CD8-positive, alpha-beta memory T cell (primary cell): ENCODE measurements at places on chromosomes 3 and 15. TPM values are rescaled to one million over a fixed set of nuclear protein-coding genes. Genes with fewer than 3 reads are reported as not detected.
A peak's percentile ranks its signal among the peaks of the same experiment; 100 is the strongest.

DNA sequence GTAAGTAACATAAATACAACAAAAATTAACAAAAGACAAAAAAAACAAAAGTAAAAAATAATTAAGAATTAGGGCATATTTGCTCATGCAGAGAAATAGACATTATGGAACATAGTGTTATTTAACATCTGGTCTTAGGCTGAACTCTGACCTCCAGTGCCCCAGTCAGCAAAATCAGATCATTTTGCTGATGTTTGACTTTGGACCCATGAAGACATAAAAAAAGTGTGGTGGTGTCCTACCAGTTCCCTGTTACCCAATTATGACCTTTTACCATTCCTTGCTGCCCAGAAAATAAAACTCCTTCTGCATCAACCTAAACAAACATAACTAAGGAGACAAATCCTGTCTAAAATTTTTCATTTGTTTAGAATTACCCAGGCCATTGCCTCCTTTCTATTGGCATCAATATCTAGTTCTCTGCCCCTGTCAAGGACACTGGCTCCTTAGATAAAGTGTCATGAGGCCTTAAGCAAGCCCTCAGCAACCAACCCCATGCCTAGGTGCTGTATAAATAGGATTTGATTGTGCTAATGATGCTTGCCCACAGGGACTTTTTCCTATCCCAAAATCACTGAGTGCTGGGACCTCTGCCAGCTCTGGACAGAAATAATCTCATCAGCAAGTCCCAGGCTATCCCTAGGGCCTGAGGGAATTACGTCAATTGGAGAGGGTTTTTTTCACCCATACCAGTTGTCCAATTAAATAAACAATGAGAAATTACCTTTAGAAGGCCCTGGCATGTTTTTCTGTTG, 334.5 kb upstream of the UMPS start:
- H3K27me3 ChIP-seq, result no peaks in the 10 kb centered on the region
- DNase-seq, result no peak
- no peak overlapping the region for H3K4me3 ChIP-seq
- H3K36me3 ChIP-seq, result no peaks in the 10 kb centered on the region
- no peaks in the 10 kb centered on the region for H3K4me1 ChIP-seq
- H3K27ac ChIP-seq, result no peak overlapping the region

- H3K27ac ChIP-seq, result no peak overlapping the region
- H3K36me3 ChIP-seq, result no peaks in the 10 kb centered on the region
- no peaks in the 10 kb centered on the region for H3K4me1 ChIP-seq
These were observed 69.6 kb downstream of the ASB7 start for GRCh38 chr15:100671858-100672543.

MEX3B gene
- 0.60 TPM for total RNA-seq

C2CD4A gene
- total RNA-seq, result 0.13 TPM

SPTBN5 gene
- 0.31 TPM for total RNA-seq

- H3K36me3 ChIP-seq, result no peaks in the 10 kb centered on the region
- no peak for DNase-seq
- H3K27me3 ChIP-seq, result no peaks in the 10 kb centered on the region
- no peaks in the 10 kb centered on the region for H3K4me1 ChIP-seq
These were observed 10.8 kb upstream of the SKIL start for GRCh38 chr3:170346481-170347392.

DNA sequence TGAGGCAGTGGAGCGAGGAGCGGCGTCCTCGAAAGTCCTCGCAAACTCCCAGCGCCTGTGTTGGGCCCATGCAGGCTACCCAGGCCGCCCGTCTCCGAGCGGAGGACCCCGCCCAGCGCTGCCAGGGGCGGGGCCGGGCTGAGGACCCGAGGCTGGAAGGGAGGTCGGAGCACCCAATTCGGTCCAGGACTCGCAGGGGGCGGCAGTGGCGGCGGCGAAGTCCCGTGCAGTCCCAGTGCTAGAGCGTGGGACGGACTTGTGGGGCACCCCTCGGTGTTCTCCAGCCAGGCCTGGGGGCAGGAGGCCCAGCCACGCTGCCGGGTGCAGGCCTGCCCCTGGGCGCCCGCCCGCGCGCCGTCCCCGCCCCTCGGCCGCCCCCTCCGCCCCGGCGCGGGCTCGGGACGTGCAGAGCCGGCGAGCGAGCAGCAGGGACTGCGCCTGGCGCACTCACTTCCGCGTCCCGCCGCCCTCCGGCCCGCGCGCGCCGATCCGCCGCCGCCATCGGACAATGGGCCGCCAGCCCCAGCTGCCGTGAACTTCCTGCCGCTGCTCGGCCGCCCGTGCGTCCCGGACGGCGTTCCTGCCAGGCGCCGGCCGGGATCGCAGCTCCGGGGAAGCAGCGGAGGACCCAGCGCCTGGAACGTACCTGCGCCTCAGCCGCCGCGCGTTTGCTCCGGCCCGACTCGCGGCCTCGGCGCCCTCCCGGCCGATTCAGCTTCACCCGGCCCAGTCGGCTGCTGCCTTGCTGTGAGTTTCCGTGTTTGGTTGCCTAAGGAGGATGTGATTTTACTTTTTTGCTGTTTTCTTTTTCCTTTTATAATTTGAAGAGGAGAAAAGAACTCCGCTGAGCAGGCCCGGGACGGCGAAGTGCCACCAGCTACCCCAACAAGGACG, 596 bp upstream of the LIMD1 start:
- H3K4me1 ChIP-seq, result peaks cover 58% of the 10 kb centered on the region
- H3K27ac ChIP-seq, result peak overlapping the region; percentile 66
- H3K4me3 ChIP-seq, result peak overlapping the region; percentile 72
- no peaks in the 10 kb centered on the region for H3K36me3 ChIP-seq
